RKO (cell line): ENCODE measurements at places on chromosomes 4 and X.
A peak's percentile ranks its signal among the peaks of the same experiment; 100 is the strongest.

- DNase-seq: no peak
Observed at GRCh38 chrX:20061855-20062254, 54.9 kb downstream of the MAP7D2 start.

DNA sequence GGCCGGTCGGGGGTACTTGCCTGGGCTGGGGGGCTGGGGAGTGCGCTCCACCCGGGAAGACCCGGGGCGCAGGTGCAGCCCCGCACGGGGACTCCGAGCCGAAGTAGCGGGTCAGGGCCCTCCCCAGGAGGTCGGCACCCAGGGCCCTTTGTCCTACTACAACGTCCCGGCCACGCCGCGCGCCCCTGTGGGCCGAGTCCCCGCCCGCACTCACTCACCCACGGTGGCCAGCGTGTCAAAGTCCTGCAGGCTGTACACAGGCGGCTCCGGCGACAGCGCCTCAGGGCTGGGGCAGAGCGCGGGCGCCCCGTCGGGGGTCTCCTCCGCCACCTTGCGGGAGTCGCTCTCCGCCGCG, 602 bp downstream of the PRKX start:
- DNase-seq: no peak

- DNase-seq: no peak
Observed at GRCh38 chr4:126113058-126113457, 798.3 kb downstream of the FAT4 start.

- DNase-seq: no peak
Observed at GRCh38 chrX:111181951-111182350, 86.0 kb downstream of the PAK3 start.

- no peak for DNase-seq
Observed at GRCh38 chrX:46637938-46638337, 64.4 kb downstream of the CHST7 start.

GRCh38 chrX:36867143-36867542, 141.0 kb upstream of the FAM47C start:
- DNase-seq: peak; percentile 52

- peak; percentile 96 for DNase-seq
Observed at GRCh38 chr4:121696170-121696580, 605 bp downstream of the ANXA5 start.

DNA sequence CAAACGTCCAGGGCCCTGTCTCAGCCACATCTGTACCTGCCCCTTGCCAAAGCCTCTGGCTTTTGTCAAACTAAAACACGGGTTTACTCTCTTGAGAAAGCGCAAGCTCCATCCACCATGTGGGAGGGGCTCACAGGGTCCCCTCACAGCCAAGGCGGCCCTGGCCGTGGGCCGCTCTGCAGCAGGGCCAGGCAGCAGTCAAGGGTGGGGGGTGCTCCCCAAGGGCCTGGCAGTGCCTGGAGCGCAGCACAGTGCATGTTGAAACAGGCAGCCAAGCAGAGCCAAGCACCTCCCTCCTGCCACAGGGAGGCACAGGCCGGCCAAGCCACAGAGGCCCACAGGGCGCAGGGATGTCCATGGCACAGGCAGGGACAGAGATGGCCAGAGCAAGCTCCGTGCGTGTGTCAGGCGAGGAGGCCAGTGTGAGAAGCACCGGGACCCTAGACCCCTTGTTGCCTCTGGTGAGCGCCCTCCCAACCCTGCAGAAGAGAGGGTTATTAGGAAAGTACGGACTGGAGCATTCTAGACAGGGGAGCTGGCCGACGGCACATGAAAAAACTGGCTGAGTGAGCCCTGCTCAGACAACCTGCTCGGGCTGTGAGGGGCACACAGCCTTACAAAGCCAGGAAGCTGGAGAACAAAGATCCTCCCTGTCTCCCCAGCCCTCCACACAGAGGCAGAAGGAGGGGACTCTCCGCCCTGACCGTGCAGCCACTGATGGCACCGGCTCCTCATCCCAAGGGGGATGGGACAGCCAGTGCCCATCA, 39.0 kb downstream of the FAM53A start:
- DNase-seq: no peak
